ENCODE measurements at places on chromosomes 11 and 22. TPM values are rescaled to one million over a fixed set of nuclear protein-coding genes. Genes with fewer than 3 reads are reported as not detected.

Gene TLCD5
- total RNA-seq = 7.4 TPM

DNA sequence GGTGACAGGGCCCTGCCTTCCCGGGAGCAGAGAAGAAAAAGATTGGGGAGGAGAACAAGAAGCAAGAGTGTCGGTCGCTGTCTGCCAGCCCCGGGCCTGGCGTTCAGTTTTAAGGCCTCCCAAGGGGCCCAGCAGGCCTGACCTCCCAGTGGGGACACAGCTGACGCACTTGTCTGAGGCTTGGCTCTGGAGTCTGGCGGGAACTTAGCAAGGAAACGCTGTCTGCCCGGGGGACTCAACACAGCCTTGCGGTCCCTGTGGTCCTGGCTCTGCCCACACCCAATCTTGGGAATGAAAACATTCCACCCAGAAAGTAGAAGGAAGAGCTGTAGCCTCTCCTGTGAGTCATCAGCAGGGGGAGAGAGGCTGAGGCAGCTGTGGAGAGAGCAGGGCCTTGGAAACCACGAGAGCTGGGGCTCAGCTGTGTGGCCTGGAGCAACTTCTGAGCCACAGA is 54.4 kb downstream of the TRAF6 start:
- peak; percentile 100 for DNase-seq

Gene PTPMT1
- 71.7 TPM for total RNA-seq

Gene RAB38
- total RNA-seq = 0.64 TPM

Gene MRGPRF
- total RNA-seq = 61.3 TPM

GRCh38 chr11:128476049-128476448 is 111.3 kb downstream of the ETS1 start:
- no peak for DNase-seq

- DNase-seq = no peak
Observed at GRCh38 chr11:17702876-17703275, 16.5 kb upstream of the MYOD1 start.

Gene OR6A2
- total RNA-seq = 0.32 TPM

GRCh38 chr11:112481893-112482292 is 221.2 kb upstream of the PLET1 start:
- DNase-seq = no peak

DNA sequence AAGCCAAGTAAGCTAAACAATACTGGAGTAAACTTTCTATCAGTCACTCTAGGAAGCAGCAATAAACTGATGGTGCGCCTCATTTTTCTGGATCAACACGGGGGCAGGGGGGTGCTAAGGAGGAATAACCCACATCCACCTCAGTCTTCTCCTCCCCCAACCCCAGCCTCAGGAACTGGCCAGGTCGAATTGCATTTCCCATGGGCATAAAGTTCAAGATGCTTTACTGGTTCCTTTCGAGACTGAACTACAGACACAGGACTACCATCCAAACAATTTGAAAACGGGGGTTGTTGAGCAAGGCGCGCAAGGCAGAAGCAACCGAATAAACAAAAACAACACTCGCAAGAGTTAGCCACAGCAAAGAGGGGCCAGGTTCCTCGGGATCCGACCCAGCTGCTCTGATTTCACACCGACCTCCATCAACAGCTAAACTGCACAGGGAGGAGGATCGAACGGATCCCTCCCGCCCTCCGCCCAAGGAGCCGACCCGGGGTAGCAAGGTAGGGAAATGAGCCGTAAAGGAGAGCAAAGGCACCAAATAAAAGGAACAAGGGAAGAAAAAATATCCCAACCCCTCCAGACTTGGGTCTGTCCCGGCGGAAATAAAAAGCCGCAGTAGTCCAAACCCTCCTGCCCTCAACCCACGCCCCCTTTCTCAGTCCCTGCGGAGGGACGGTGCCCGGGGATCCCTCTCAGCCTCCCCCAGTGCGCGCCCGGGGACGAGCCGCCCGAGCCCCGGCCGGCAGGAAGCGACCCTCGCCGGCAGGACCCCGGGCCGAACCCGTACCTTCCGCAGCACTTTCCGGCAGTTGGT is 801 bp downstream of the SESN3 start:
- DNase-seq = peak; percentile 10

GRCh38 chr11:77107950-77108349 is 5.3 kb downstream of the OMP start:
- peak; percentile 92 for DNase-seq

DNA sequence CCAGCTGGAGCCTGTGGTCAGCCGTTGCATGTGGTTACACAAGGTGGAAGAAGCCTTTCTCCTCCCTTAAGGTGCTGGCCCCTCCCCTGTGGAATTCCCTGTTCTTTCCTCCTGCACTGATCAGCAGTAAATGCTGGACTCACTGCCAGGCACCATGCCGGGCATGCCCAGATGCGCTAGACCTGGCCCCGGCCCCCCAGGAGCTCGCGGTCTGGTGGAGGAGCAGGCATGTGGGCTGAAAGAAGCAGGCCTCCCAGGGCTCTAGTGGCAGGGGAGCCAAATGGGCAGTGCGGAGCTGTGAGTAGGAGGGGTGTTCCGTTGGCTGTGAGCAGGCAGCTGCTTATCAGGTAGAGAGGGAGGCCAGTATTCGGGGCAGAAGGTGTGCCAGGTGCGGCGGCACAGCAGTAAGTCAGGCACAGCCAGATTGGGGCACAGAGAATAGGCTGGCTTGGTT is 10.2 kb downstream of the DGKZ start:
- no peak for DNase-seq

Gene NNMT
- 505 TPM for total RNA-seq

- DNase-seq = no peak
Observed at GRCh38 chr11:11635443-11635842, 13.6 kb upstream of the GALNT18 start.

- no peak for DNase-seq
Observed at GRCh38 chr11:65156256-65156655, 13.8 kb upstream of the SPDYC start.

DNA sequence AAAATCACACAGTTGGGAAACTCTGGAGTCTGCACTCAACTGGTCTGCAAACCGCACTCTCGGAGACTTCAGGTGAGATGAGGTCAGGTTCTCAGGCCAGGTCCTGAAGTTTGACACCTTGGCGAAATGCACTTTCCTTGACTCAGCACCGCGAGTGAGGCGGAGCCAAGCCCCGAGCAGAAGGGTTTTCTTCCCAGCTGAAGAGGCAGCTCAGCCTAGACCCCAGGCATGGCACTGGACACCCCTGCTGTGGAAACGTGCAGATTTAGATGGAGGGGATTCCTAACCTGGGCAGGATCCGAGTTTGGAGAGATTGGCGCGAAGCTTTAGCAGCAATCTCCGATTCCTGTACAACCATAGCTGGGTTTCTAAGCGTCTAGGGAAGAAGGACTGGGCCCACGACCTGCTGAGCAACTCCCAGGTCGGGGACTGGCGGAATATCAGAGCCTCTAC is 835 bp upstream of the MYOD1 start:
- no peak for DNase-seq

Gene OR4D10
- under 0.01 TPM for total RNA-seq

DNA sequence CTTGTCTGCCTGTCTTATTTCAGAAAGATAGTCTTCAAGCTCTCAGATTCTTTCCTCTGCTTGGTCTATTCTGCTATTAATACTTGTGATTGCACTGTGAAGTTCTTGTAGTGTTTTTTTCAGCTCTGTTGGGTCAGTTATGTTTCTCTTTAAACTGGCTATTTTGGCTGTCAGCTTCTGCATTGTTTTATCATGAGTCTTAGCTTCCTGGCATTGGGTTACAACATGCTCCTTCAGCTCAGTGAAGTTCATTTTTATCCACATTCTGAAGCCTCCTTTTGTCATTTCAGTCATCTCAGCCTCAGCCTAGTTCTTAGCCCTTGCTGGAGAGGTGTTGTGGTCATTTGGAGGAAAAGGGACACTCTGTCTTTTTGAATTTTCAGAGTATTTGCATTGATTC is 15.5 kb upstream of the DEPDC7 start:
- peak; percentile 83 for DNase-seq

DNA sequence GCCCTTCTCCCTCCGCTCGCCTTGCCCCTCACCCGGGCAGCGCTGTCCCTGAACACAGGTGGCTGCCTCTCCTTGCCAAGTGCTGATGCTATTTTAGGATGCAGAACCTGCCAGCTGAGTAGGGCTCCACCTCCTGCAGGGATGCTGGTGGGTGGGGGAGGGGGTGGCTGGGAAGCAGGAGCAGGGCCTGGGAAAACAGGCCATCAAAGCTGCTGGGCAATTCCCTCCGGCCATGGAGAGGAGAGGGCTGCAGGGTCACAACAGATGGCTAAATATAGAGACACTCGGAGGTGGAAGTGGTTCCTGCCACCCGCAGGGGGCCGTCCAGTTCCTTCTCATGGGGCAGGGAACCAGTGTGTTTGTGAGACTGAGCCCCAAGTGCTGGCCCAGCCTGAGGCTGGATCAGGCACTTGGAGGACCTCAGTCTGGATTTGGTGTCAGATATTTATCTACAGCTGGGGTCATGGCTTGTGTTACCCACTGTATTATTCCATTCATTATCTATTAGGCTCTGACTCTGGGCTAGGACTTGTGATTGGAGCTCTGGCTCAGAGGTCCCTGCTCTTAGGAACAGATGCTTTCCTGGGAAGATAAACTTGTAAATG is 59.6 kb downstream of the LRRC32 start:
- no peak for DNase-seq

- peak; percentile 48 for DNase-seq
Observed at GRCh38 chr11:57514538-57515331, 767 bp downstream of the SLC43A1 start.

Gene CECR2
- not detected for total RNA-seq

Gene ATG16L2
- 6.8 TPM for total RNA-seq

Gene APOBEC3G
- total RNA-seq = 11.6 TPM

Gene PHRF1
- 38.7 TPM for total RNA-seq

Gene CNGA4
- total RNA-seq = 0.43 TPM

- DNase-seq = no peak
Observed at GRCh38 chr11:120854988-120855387, 168.9 kb upstream of the TBCEL start.

- DNase-seq = no peak
Observed at GRCh38 chr11:34936945-34937629, 20.7 kb downstream of the PDHX start.

GRCh38 chr11:92266806-92267205 is 42.2 kb downstream of the FAT3 start:
- DNase-seq = no peak

Gene TMEM179B
- total RNA-seq = 38.0 TPM

DNA sequence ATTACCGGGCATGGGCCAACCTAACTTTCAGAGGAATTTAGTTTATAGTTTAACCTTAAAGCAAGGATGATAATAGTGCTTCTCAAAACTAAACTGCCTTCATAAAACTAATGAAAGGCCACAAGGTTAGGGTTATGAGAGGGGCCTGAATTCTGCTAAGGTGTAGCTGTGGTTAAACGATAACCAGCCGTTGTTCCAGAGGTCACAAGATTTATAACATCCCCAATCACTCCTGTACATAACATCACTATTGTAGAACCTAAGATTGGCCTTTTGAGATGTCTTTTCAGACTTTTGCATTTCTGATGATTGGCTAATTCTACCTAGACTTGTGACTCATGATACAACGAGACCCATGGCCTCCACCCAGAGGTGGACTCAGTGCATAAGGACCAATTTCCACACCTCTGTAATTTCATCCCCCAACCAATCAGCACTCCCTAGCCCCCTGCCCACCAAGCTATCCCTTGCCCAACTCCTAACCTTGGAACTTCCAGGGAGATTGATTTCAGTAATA is 69.8 kb downstream of the ADAMTS15 start:
- DNase-seq = no peak

GRCh38 chr22:40791241-40791640 is 27.9 kb downstream of the SLC25A17 start:
- DNase-seq = no peak

DNA sequence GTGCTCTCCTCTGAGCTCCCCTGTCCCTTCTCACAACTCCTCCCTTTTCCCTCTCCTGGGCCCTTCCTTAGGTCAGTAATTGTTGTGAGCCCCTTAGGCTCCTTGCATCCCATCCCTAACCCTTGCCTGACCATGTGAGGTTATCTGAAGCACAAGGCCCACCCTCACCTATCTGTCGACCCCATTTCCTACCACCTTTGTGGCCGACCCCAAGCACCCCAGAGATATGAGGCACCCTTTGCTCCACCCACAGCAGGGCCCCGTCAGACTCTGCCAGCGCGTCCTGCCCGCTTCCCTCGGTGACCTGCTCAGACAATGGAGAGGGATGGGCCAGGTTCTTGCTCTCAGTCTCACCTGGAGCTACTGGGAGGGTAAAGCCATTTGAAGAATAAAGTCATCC is 1.3 kb downstream of the GNG3 start:
- no peak for DNase-seq

Gene ARHGAP8
- 0.97 TPM for total RNA-seq

GRCh38 chr11:130611791-130612251 is 163.4 kb downstream of the ADAMTS15 start:
- peak; percentile 79 for DNase-seq

DNA sequence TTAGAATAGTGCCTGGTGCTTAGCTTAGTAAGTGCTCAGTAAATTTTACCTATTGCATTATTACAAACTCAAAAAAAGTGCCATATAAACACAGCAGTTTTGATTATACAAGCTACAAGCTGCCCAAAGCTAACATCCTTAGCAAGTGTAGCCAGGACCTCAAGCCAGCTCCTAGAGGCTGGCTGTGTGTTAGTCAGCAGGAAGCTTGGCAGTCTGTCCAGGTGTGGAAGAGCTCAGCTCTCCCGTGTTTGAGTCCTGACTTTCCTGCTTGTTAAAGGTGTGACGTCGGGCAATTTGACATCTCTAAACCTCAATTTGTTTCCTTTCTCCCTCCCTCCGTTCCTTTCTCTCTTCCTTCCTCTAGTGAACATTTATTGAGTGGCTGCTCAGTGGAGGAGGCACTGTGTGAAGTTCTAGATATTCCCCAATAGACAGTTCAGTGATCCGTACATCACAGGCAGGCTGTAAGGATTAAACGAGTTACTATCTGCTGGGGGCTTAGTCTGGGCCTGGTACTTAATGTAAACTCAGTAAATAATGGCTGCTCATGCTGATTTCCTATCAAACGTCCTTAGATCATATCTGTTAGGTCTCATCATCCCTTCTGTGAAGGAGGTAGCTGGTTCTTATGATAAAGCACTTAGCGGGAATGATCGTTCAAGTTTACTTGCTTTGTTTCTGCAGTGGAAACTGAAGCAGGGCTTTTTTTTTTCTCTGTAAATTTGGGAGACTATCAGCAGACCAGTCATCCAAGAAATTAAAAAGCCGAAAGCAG is 68.7 kb downstream of the PRR5L start:
- DNase-seq = no peak

- DNase-seq = no peak
Observed at GRCh38 chr11:16926883-16927626, 87.2 kb downstream of the PLEKHA7 start.

Gene FGF3
- not detected for total RNA-seq

GRCh38 chr11:40445391-40445790 is 1014.1 kb downstream of the LRRC4C start:
- DNase-seq = no peak

Gene KREMEN1
- 2.6 TPM for total RNA-seq

- no peak for DNase-seq
Observed at GRCh38 chr22:31637891-31638618, 24.0 kb downstream of the PISD start.

- peak; percentile 59 for DNase-seq
Observed at GRCh38 chr22:37818409-37819104, 4.6 kb upstream of the GALR3 start.

Gene TYR
- total RNA-seq = not detected
